Muscle of arm (tissue), 14 donors: ENCODE measurements at places on chromosomes 2 and 18. TPM values are rescaled to one million over a fixed set of nuclear protein-coding genes. Genes with fewer than 3 reads are reported as not detected.

Gene MRPL30
- polyA plus RNA-seq: 44.5 TPM

Gene ST6GAL2
- polyA plus RNA-seq: 3.0 TPM

Gene REG3A
- not detected for polyA plus RNA-seq

Gene RAB1A
- polyA plus RNA-seq: 183 TPM

Gene RIT2
- polyA plus RNA-seq: not detected

Gene CRYGB
- polyA plus RNA-seq: not detected

Gene OBSL1
- polyA plus RNA-seq: 147 TPM

Gene NEU2
- not detected for polyA plus RNA-seq

Gene NYAP2
- 0.18 TPM for polyA plus RNA-seq

Gene CROCC2
- polyA plus RNA-seq: not detected

Gene SERPINB3
- 2.7 TPM for polyA plus RNA-seq

Gene ASB3
- polyA plus RNA-seq: 14.7 TPM

Gene SERPINB11
- polyA plus RNA-seq: not detected

Gene CERKL
- not detected for polyA plus RNA-seq

Gene ZNF892
- polyA plus RNA-seq: not detected

Gene CDH20
- 1.1 TPM for polyA plus RNA-seq

Gene EGR4
- polyA plus RNA-seq: not detected
